ENCODE measurements at places on chromosomes 12 and 14.

GRCh38 chr14:58167057-58167456 lies 15.0 kb upstream of the ARMH4 start:
- DNase-seq, result no peak

- DNase-seq, result no peak
These were observed 31.1 kb upstream of the BEGAIN start for GRCh38 chr14:100618318-100618693.

DNA sequence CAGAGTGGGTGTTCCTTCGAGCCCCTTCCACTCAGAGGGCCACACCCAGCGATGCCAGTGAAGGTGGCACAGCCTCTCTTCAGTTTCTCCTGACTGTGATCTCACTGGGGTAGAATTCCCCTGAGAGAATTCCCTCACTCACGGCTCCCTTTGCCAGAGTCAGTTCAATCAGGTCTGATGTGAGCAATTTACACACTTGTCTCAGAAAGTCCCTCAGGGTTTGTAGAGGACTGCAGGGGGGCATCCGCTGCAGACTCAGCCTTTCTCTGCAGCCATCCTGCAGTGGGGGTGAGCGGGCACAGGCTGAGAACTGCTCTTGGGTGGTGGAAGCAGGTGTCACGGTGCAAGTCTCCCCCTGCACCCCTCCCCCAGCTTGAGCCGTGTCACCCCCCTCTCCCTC lies 205.4 kb upstream of the PRMT8 start:
- DNase-seq, result no peak

- DNase-seq, result no peak
These were observed 166.8 kb upstream of the TBX3 start for GRCh38 chr12:114850661-114851275.

All from effector memory CD8-positive, alpha-beta T cell (primary cell).